LHCN-M2 (cell line): ENCODE measurements at places on chromosomes 3 and 15.

GRCh38 chr3:108342837-108343486, 46.6 kb downstream of the HHLA2 start:
- no peak for DNase-seq

DNA sequence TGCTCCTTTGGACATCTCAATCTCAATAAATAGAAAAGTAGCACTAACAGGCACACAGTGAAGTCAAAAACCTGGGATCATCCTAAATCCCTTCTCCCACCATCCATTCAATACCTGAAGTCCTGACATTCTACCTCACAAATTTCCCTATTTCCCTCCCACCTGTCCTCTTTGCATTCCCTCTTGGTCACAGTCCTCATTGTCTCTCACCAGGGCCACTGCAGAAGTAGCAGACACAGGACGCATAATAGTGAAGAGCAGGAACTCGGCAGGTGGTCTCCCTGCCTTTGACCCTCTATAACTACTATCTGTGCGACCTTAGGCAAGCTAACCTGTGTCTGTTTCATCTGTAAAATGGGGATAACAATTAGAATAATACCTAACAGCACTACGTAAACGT, 2.3 kb downstream of the THOC7 start:
- DNase-seq, result no peak

- DNase-seq, result no peak
Measured at GRCh38 chr3:31240466-31240865, 292.3 kb upstream of the STT3B start.

DNA sequence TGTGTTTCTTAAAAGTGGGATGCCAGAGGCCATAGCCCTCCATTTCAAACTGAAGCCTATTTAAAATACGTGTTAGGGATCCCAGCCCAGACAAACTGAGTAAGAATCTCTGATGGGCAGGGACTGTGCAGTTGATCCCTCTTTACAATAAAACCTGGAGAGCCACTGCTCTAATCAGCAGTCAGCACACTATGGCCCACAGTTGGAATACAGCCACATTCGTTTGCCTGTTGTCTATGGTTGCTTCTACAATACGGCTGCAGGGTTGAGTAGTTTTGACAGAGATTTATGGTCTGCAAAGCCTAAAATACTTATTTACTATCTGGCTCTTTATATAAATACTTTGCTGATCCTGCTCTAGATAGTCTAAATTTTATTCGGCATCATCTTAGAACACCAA, 32.4 kb downstream of the TJP1 start:
- no peak for DNase-seq

GRCh38 chr15:33679061-33679460, 289.2 kb upstream of the CHRM5 start:
- no peak for DNase-seq

- no peak for DNase-seq
Measured at GRCh38 chr3:121992601-121993560, 29.2 kb downstream of the ILDR1 start.

GRCh38 chr15:92822216-92823144, 77.6 kb upstream of the CHD2 start:
- DNase-seq, result no peak

GRCh38 chr3:81859524-81859923, 98.1 kb upstream of the GBE1 start:
- no peak for DNase-seq

GRCh38 chr15:67564021-67564967, 21.8 kb downstream of the MAP2K5 start:
- no peak for DNase-seq

DNA sequence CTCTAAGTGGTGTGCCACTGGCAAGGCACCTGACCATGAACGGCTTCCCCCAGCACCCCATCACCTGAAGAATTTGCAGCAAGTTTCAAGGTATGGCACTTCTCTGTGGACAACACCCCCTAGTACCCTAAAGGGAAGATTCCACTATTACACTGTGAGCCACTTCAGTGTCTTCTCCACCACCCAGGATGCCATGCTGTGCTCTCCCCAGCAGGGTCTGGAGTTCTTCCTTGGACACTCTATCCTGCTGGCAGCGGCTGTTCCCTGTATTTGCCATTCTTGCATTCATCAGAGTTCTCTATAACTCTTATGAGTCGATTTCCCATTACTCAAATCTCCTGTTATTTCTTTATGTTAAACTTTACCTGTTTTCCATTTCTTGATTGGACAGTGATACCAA, 33.9 kb upstream of the RNU6-1 start:
- DNase-seq, result no peak
